ENCODE measurements at places on chromosomes 2 and 18.

GRCh38 chr2:172921532-172922236, 154.0 kb upstream of the MAP3K20 start:
- no peak for DNase-seq

DNA sequence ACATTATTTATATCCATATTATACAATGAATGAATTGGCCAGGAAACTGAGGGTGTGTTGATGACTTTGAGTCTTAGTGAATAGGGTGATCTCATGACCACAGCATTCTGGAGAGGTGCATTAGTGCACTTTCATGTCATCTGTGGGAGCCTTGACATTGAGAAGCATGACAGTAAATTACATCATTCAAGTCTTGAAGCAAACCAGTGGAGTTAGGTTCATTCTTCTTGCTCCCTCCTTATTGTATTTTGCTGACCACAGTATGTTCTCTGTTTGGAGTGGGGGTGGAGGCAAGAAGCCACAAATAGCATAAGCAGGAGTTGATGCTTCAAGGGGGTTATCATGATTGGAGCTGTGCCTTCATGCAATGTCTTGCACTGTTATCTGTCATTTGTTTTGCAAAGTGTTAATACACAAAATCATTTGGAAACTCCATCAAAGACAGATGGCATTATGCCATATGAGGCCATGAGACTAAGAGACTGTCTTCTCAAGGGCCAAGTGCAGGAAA, 680.2 kb downstream of the NYAP2 start:
- no peak for DNase-seq

- no peak for DNase-seq
Measured at GRCh38 chr2:55009277-55010060, 40.8 kb downstream of the RTN4 start.

DNA sequence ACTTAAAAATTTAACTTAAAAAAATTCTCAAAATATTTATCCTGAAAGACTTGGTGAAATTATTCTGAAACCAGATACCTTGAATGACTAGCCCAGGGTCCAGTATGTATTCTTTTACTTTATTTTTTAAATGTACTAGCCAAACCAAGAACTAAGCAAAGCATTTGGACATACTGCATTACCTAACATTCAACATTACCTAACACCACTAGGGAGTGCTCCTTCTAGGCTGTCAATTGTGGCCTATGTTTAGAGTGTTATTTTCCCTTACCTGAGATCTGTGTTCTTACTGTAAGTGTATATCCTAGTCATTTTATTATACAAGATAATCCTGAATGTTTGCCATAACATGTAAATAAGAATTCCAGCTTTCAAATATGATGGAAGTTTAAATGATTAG, 496.6 kb downstream of the PTPRM start:
- no peak for DNase-seq

Data from SK-N-DZ (cell line).